Stimulated activated CD4-positive, alpha-beta T cell treated with anti-CD3 and anti-CD28 coated beads, Interleukin-12 subunit alpha, Interleukin-12 subunit beta, amount 100 ng/mL, for 24 hours (primary cell): ENCODE measurements at places on chromosomes 13 and 19.

DNA sequence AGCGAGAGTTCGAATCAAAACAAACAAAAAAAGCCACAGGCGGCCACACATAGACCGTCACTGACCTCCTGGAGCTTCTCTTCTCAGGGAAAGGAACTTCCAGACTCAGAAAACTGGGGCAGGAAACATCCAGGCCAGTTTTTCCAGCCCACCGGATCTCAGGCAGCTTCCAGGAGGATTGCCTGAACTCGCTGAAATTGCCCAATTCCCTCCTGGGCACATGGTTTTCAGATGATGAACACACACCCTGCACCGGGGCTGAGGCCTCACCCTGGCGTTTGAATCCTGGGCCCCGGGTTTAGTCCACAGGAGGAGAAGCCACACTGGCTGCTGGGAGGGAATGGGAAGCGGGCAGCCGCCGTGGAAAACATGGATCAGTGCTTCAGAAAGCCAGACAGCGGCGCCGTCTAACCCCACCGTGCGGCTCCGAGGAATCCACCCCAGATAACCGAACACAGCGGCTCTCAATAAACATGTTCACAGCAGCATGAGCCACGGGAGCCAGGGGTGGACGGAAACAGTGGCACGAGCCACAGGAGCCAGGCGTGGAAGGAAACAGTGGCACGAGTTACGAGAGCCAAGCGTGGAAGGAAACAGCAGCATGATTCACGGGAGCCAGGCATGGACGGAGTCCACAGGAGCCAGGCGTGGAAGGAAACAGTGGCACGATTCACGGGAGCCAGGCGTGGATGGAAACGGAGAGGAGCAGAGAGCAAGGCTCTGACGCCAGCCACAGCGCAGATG is 18.2 kb upstream of the PTBP1 start:
- DNase-seq = no peak

- DNase-seq = no peak
These were observed 171.7 kb downstream of the LACC1 start for GRCh38 chr13:44051405-44051804.

DNA sequence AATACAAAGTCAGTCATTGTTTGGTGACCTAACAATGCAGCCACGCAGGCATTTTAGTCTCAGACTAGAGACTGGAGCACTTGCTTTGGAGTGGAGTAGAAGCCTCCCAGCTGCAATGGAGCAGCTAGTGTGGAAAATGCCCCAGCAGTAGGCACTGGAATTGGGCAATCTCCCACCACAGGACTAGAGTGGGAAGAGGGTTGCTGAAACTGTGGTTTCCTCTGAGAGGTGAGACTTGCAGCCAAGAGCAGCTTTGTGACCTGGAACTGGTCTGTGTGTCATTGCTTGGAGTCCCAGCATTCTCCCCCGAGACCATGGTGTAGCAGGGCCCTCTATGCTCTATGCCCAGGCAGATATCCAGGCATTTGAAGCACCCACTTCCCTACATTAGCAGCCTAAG is 556.3 kb downstream of the UQCRFS1 start:
- DNase-seq = no peak

DNA sequence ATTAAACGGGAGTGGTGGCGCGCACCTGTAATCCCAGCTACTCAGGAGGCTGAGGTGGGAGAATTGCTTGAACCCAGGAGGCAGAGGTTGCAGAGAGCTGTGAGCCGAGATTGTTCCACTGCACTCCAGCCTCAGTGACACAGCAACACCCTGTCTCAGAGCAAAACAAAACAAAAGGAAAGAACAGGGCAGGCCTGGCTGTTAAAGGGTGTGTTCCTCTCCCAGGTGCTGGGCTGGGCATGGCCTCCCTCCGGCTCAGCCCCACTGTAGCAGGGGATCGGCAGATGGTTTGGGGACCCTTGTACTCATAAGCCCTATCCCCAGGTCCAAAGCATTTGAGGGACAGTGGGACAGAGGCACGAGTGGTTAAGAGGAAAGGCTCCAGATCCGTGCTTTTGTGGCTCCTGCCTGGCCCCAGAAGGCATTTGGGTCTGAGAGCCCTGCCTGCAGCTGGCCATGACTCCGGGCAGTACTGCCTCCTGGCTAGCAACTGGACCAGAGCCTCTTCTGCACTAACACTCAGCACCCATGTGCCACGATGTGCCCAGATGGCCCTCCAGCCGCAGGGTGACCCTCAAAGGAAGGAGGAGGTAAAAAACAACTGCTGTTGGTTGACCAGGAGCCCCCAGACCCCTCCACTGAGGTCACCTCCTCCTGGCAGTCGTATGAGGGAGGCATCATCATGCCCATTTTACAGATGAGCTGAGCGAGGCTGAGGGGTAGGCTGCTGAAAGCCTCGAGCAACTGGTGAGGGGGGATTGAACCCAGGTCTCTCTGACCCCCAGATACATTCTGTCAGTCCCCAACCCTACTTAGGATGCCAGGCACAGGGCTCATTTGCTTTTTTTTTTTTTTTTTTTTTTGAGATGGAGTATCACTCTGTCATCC is 10.0 kb downstream of the RFX1 start:
- no peak for DNase-seq

- no peak for DNase-seq
These were observed 6.0 kb upstream of the SIGLEC12 start for GRCh38 chr19:51507640-51508058.

- no peak for DNase-seq
These were observed 129.4 kb downstream of the PCDH20 start for GRCh38 chr13:61286148-61286745.

- no peak for DNase-seq
These were observed 7.4 kb upstream of the ESD start for GRCh38 chr13:46804391-46804815.

GRCh38 chr13:106859533-106859904 is 291.6 kb upstream of the ARGLU1 start:
- DNase-seq = no peak

DNA sequence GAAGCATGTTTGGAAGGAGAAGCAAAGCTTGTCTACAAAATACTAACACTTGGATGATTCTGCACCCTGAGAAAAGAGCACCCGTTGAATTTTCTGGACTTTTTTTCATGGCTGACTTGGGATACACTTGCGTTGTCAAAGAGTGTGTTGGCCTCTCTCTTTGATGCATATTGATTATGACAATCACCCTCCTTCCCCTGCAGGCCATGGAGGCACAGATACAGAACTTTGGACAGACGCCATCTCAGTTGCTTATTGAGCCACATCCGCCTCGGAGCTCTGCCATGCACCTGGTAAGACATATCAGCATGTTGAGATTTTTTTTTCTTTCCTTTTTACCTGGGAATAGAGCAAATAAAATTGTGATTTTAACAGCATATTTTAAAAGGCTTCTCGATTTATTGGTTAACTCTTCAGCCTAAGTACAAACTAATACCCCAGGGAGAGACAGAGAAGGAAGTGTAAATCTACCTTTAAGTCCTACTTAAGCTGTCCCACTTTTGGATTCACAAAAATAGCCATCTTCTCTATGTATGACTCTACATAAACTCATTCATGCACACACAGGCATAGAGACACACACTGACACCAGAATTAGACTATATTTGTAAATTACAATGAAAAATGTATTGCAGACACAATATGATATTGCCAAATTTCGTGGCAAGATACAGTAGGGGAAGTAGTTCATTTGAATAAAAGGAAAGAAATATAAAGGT is 169.7 kb upstream of the MAB21L1 start:
- no peak for DNase-seq

DNA sequence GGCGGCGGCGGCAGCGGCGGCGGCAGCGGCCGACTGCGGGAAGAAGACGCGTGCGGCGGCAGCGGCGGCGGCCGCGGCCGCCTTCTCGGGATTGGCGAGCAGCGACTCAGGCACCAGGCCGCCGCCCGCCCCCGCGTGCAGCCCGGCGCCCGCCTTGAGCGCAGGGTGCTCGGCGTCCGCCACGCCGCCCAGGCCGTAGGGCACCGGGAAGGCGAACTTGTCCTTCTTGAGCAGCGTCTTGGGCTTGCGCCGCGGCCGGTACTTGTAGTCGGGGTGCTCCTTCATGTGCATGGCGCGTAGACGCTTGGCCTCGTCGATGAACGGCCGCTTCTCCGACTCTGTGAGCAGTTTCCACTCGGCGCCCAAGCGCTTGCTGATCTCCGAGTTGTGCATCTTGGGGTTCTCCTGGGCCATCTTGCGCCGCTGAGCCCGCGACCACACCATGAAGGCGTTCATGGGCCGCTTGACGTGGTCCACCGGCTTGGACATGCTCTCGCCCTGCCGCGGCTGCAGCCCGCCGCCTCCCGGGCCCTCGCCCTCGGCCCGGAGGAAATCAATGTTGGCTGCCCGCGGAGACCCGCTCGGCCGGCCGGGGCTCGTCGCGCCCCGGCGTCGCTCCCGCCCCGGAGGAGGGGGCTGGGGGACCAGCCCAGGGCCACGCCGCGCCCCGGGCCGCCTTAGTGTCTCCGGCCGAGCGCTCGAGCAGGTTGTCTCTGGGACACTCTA is 621 bp downstream of the SOX21 start:
- DNase-seq = no peak

GRCh38 chr13:105538346-105538745 is 997.1 kb downstream of the EFNB2 start:
- no peak for DNase-seq

- no peak for DNase-seq
These were observed 13.8 kb upstream of the ZNF724 start for GRCh38 chr19:23263870-23264590.

DNA sequence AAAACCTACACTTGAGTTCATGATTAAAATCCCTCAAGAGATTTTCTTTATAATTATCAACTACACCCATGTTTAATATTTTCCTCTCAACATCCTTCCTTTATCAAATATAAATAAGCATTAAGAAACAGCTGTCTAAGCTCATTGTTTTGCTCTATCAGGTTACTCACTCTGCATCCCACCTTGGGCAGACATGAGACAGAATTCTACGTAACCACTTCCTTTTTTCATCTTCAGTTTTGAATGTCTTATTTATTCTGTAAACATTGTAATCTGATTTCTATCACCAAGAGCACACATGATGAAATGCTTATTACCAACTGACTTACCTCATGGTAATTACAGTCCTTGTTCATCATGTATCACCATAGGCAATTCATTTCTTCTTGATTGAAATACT is 1256.6 kb upstream of the ATXN8OS start:
- DNase-seq = no peak

DNA sequence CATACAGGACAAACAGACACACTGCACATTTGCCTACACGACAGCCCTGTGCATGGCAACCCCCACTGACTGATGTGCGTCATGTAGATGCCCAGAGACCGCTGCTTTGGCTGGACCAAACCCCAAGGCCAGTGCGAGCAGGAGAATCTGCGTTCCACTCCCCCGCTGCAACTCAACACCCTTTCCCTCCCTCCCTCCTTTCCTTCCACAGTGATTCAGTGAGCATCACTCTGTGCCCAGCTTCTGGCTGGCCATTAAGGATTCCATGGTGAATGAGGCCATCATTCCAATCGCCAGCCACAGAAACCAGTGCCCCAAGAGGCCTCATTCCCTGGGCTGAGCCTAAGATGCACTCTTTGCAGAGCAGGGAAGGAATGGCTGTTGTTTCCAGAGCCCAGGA is 61.6 kb downstream of the GSX1 start:
- no peak for DNase-seq

DNA sequence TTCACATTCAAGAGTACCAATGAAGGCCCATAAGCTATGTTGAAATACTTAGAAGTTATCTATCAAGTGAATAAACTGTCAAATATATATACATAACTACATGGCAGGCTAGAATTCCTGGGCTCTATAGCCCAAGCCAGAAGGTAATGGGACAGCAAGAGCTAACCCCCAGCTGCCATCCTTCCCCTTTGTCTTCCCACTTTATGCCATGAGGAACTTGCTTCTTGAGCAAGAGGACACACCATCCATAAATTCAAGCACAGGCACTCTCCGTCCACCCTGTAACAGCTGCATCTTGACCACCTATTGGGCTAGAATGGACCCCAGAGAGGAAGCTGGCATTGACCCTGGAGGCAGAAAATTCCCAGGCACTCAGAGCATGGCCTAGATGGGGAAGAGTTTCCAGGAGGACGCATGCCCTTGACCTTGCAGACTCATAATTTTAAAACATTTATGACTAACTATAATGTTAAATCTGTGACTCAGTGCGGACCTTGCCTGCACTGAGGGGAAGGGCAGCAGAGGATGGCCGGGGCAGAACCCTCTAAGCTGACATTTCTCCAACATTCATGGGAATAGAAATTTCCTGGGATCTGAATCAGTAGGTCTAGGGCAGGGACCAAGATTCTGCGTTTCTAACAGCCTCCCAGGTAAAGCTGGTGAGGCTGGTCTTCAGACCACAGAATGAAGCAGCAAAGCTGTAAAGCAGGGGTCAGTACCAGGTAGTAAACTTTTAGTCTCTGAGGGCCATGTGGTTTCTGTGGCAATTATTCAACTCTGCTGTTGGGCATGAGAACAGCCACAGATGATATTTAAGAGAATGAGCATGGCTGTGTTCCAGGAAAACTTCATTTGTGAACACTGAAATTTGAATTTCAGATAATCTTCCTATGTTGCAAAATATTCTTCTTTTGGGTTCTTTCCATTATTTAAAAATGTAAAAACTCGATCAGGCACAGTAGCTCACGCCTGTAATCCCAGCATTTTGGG is 71.4 kb upstream of the CLDN10 start:
- no peak for DNase-seq

DNA sequence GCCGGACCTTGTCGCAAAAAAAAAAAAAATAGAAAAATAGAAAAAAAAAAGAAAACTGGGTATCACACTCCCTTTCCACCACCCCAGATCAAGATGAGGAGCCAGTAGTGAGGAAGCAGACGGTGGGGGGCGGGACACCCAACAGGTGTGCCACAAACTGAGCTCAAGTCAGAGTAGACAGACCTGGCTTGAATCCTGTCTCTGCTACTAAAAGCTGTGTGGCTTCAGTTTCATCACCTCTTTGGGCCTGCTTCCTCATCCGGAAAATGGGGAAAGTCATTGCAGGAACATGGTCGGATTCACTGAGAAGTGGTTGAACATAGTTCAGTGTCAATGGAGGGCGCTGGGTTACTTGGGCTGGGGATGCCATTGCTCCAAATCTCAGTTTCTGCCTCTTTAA is 2.9 kb downstream of the HIF3A start:
- no peak for DNase-seq

DNA sequence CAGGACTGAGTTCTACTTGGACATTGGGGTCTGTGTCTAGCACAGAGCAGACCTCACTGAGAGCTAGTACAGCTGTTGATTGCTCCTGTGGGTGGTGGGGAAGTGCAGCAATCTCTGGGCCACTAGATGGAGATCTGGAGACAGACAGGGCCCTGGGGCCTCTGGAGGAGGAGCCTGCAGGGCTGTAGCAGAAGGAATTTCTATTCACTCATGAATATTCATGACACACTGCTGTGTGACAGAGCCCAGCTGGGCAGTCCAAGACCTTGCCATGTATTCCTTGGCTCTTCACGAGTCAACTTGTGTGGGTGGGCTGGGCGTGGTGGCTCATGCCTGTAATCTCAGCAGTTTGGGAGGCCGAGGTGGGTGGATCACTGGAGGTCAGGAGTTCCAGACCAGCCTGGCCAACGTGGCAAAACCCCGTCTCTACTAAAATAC is 37.5 kb downstream of the SUGP2 start:
- no peak for DNase-seq

GRCh38 chr19:38696729-38697055 is 47.6 kb downstream of the CAPN12 start:
- DNase-seq = no peak
